ENCODE measurements at places on chromosomes 11 and 22.

DNA sequence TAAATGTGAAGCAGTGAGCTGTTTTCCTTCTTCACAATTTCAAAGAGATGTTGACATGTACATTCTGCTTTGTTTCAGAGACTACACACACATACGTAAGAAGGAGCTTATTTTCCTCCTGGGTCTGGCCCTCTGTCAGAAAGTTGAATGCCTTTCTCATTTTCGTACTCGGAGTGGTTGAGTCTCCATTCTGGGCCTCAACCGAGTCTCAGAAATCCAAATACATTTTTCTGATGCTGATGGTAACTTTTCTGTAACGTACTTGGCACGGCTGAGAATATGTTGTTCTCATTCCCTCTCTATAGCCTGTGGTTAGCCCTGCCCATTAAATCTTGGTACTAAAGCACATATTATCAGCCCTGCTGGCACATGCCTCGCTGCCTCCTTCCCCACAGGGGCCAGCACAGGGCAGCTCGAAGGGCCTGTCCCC is 25.3 kb downstream of the PARVA start:
- DNase-seq = no peak

DNA sequence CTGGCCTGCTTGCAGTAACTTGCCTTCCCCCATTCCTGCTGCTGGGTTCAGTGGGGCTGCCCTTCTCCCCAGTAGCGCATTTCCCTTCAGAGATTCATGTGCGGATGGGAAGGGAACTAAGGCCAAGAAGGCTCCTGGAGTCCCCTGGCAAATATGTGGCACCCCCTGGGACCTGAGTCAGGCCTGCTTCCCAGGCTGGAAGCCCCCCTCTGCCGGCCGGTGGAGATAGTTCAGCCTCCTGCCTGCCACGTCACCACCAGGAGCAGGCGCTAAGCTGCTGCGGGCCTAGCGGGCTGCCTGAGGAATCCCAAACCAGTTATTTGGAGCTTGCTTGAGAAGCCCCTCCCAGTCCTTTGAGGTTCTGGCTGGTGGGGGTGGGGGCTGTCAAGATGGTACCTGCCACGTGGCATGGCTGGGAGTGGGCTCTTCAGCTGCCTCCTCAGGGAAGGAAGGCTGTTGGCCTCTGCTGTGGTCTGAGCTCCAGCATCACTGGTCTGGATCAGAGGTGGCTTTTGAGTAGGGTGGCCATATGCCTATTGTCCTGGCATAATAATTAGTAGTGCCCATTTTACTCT is 2.0 kb downstream of the SERPINH1 start:
- DNase-seq = peak; percentile 84

DNA sequence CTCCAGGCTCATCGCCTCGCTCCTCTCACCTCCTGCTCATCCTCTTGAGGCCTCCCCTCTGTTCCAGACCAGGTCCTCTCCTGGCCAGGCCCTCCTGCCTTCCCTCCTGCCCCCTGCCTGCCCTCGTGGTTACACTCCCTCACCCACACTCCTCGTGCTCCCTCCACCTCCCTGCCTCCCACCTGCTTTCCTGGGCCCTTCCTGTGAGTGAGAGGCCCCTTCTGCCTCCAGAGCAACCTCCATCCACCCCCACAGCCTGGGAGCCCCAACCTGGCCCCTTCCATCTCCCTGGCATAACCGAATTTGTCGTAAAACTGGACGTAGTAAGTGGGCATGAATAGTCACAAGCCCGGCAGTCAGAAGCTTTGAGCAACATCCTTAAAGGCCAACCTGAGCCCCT is 4.5 kb downstream of the APOBEC3G start:
- no peak for DNase-seq

DNA sequence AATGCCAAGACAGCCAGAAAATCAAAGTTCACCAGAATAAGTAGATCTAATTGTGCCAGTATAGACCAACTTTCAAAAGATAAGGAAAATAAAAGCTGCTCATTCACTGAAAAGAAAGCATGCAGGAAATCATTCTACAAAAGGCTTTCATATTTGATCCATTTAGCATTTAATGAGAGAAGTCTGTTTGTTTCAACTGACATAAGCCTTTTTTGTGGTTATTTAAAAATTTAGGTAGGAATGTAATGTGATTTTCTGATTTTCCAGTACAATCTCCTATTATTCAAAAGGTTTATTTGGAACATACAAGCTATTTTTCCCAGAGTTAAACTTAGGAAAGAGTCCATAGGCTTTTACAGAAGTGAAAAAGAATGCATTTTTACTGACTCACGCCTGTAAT is 92.7 kb downstream of the SBF2 start:
- no peak for DNase-seq

All from T1000 (cell line).